ENCODE measurements at places on chromosomes 16 and 17. TPM values are rescaled to one million over a fixed set of nuclear protein-coding genes. Genes with fewer than 3 reads are reported as not detected.

- DNase-seq: no peak
Observed at GRCh38 chr17:65588181-65588808, 26.8 kb upstream of the AXIN2 start.

- no peak for DNase-seq
Observed at GRCh38 chr16:85600078-85600477, 13.0 kb upstream of the GSE1 start.

GRCh38 chr16:54568906-54569807 is 282.6 kb upstream of the IRX3 start:
- DNase-seq: no peak

Gene SLC52A1
- not detected for total RNA-seq

DNA sequence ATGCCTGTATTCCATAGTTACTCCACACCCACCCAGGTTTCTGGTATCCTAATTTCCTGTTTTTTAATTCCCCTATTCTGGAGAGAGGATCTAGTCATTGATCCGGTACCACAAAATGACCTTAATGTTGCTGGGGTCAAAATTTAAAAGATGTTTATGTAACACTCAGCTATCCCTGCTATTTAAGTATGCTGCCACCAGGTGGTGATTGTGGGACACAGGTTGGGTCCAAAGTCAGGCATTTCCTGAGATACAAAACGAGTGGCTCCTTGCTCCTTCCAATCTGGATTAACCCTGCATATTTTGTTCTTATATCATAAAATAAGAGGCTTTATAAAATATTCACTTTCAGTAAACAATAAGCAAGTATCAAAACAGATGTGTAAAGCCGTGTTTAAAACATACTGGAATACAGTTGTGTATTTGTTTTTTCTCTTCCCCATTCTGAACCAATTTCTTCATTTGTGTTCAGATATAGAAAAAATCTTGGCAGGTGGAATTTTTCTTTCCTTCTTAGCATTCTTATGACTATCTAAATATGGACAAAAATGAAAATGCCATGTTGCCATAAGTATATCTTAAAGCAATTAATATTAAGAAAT is 16.3 kb downstream of the HS3ST4 start:
- DNase-seq: no peak

DNA sequence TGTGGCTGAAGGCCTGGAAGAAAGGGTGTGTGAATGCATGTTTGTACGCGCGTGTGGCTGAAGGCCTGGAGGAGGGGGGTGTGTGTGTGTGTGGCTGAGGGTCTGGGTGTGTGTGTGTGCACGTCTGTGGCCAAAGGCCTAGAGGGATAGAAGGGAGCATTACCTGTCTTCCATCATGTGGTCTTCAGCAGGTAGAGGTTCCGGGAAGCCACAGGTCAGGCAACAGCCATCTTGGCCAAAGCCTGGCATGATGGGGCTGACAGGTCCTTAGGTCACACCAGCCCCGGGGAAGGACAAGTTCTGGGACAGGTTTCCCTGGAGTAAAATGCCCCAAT is 5.2 kb downstream of the LITAFD start:
- no peak for DNase-seq

DNA sequence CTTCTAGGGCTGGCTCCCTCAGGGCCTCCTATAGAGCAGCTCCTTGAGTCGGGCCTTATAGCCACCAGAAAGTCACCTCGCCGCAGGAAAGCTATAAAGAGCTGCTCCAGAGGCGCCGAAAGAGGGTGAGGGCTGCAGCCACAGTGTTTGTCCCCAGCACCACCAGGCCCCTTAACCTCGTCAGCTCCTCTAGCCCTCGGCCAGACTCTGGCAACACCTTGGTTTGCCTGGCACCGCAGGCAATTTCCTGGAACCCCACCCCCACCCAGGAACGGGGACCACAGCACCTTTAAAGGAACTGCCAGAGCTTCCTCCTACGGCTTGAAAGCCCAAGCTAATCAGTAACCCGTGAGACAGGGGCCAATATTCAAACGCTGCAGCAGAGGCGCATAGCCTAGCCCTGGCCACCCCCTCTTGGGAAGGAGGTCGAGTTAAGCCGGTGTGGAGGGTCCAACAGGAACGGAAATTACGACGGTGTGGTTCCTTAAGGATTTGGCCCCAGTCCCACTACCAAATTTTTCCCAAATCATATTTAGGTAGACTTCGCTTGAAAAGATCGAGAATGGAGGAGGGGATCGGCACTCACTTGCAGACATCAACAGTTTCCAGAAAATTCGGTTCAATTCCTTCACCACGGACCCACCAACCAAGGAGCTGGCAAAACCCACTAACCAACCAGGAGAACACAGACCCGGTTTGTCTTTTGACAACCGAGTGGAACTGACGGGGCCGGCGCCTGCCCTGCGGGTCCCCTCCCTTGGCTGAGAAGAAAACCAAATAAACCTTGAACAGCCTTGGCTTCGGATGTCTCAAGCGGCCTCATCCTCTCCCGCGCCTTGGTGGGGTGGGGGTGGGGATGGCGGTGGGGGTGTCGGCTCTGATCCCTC is 3.0 kb downstream of the HOXB6 start:
- no peak for DNase-seq

DNA sequence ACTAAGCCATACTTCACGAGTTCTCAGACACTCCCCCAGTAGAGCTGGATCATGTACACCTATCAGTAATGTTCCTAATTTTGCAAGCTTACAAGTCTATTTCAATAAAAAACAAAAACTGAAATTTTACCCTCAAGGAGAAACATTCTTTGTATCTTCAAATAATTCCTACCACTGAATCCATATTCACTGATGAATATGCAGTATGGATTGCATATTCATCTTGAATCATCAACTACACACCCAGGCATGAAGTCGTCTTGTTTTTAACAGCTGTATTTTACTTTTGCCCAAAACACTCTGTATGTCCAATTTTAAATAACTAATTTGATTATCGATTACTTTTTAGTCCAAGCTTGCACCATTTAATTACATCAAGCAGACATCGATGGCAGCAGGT is 31.8 kb downstream of the ZDHHC7 start:
- no peak for DNase-seq

- DNase-seq: no peak
Observed at GRCh38 chr16:83420206-83420760, 387.5 kb upstream of the HSBP1 start.

Gene GPR142
- 1.1 TPM for total RNA-seq

- peak; percentile 54 for DNase-seq
Observed at GRCh38 chr16:66842765-66843164, 1.4 kb upstream of the CA7 start.

DNA sequence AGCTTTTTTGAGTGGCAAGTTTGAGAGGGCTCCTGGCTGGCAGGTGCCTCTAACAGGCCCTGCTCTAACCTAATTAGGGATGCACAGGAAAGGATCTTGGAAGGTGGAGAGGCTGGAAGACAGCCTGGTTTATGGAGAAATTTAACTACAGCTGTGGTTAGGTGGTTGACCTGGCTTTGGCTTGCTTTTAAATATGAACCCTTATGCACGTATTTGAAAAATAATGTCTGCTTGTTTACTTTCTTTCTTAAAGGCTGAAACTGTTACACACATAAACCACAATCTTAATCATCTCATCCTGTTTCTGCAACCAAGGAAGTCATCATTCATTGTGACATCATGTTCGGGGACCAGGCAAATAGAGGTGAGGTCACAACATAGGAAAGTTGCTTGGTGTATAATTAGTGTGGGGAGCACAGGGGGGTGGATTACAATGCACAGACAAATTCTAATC is 23.1 kb upstream of the DHRS13 start:
- DNase-seq: no peak

- DNase-seq: no peak
Observed at GRCh38 chr17:56023851-56024250, 129.4 kb upstream of the ANKFN1 start.

Gene KRTAP17-1
- total RNA-seq: not detected

DNA sequence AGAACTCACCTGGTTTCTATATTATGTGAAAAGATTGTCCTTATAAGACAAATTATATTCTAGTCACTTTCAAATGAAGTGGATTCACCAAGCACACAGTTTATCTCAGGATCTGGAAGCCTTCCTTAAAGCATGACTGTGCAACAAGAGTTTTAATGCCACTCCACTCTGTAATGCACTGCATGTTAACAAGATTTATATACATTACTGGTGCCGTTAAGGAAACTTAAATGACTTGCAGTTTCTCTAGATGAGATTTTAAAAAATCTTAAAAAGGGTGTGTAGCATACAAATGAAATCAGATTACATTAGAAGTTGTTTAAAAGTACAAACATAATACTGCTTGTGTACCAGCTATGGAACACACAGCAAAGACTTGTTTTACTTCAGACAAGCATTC is 150.8 kb downstream of the SNX11 start:
- no peak for DNase-seq

Gene SLC12A4
- 115 TPM for total RNA-seq

GRCh38 chr17:22266231-22266630 is 573.9 kb downstream of the KCNJ18 start:
- no peak for DNase-seq

DNA sequence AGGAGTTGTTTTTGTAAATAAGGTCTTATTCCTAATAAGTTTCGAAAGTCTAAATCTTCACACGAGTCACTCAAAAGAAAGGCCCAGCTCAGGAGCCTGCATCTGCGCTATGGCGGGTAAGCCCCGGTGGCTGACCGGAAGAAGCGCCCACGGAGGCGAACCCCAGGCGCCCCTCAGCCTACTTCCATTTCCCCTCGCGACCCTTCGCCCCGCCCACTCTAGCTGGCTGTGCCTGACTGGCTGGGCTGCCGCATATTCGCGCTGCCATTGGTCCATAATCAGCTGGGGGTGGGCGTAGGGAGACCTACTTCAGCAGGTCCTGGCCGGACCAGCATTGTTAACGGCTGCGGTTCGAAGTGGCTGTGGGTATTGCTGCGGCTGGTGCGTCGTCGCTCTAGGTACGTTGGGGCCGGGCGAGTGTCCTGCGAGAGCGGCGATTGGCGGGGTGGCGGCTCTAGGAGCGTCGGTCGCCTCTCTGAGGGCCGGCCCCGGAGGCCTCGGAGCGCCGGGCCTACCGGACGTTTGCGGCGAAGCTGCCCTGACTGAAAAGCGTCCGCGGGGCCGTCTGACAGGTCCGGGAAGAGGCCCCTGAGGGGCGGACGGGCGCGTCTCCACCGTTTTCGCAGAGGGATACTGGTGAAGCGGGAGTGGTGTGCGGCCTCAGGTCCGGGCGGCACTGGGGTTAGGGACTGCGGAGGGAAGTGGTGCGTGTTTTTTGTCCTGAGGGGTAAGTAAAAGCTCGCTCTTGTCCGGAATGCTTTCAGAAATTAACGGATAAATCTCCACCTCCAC is at the start of gene ATF7IP2:
TSS of gene ATF7IP2 (plus strand) at position 337 of the 792 bp plus-strand sequence. CDS start 44,560 bp downstream, outside the sequence.
- DNase-seq: peak; percentile 90
